NCI-H748 treated with DMSO at 0.1 percent for 48 hours (cell line): ENCODE measurements at places on chromosomes 1 and 21.
A peak's percentile ranks its signal among the peaks of the same experiment; 100 is the strongest.

GRCh38 chr1:180252638-180253536 is 22.8 kb downstream of the LHX4 start:
- DNase-seq: peak; percentile 19

GRCh38 chr1:188466539-188466938 is 1637.8 kb downstream of the PLA2G4A start:
- no peak for DNase-seq

DNA sequence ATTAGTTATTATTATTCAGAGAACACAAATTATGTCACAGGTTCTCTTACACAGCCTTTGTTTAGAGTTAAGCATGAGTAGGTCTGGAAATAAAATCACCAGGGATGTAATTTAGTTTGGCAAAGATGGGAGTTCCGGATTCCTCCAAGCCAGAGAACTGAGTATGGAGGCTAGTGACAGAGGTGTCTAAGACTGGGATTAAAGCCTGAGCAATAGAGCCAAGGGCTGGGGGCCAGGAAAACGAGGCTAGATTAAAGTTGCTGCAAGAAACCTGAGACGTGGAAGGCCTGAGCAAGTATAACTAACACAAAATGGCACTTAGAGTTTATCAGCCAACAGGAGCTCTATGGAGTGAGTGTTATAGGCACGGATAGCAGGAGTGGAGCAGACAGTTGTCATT is 381.6 kb downstream of the SRGAP2C start:
- no peak for DNase-seq

GRCh38 chr1:25050165-25050564 is 120.1 kb upstream of the RUNX3 start:
- DNase-seq: no peak

GRCh38 chr1:233127157-233127556 is 168.4 kb downstream of the PCNX2 start:
- no peak for DNase-seq

- no peak for DNase-seq
Observed at GRCh38 chr21:28882345-28882744, 110.3 kb downstream of the LTN1 start.

- DNase-seq: no peak
Observed at GRCh38 chr21:29669416-29669815, 270.4 kb downstream of the GRIK1 start.
